ENCODE measurements at places on chromosomes 7 and 10.
A peak's percentile ranks its signal among the peaks of the same experiment; 100 is the strongest.

- peaks cover 46% of the 10 kb centered on the region for H3K4me1 ChIP-seq
- peaks cover 18% of the 10 kb centered on the region for H3K36me3 ChIP-seq
- H3K4me3 ChIP-seq: no peak overlapping the region
- H3K27ac ChIP-seq: no peak overlapping the region
These were observed 93.6 kb downstream of the VOPP1 start for GRCh38 chr7:55478700-55479099.

GRCh38 chr10:71564194-71564820 is 155.3 kb downstream of the C10orf105 start:
- no peak overlapping the region for H3K4me3 ChIP-seq
- H3K27ac ChIP-seq: no peak overlapping the region
- H3K36me3 ChIP-seq: no peaks in the 10 kb centered on the region
- H3K27me3 ChIP-seq: peaks cover 3% of the 10 kb centered on the region
- no peak for DNase-seq

GRCh38 chr10:63140077-63140476 is 6.9 kb downstream of the NRBF2 start:
- no peak overlapping the region for H3K27ac ChIP-seq
- no peak for DNase-seq
- H3K27me3 ChIP-seq: no peaks in the 10 kb centered on the region
- no peak overlapping the region for H3K4me3 ChIP-seq
- peaks cover 9% of the 10 kb centered on the region for H3K36me3 ChIP-seq

DNA sequence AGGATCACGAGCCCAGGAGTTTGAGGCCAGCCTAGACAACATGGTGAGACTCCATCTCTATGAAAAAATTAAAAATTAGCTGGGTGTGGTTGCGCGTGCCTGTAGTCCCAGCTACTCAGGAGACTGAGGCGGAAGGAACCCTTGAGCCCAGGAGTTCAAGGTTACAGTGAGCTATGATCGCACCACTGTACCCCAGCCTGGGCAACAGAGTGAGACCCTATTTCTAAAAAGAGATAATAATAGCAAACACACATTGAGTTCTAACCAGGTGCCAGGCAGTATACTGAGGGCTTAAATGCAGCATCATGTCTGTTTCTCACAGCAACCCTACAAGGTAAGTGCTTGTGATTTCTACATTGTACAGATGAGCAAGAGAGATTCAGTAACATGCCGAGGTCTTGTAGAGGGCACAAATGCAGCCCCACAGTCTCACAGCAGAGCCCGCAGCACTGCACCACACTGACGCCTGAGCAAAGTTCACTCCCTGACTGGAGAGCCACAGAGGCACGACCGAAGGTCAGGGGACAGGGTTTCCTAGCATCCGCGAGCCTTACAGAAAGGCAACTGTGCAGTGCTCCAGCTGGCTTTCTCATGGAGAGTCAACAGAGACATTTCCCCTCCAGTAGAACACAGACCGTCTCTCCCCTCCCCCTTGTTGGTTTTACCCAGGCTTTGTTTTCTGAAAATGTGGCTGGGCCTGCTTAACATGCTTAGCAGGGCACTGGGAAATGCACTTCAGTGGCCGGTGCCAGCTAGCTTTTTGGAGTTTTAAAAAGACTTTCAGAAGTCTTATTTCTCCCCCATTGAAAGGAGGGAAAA is 36.5 kb downstream of the PDSS1 start:
- H3K4me1 ChIP-seq: peaks cover 23% of the 10 kb centered on the region
- no peak overlapping the region for H3K4me3 ChIP-seq
- no peak for DNase-seq
- peaks cover 46% of the 10 kb centered on the region for H3K36me3 ChIP-seq

DNA sequence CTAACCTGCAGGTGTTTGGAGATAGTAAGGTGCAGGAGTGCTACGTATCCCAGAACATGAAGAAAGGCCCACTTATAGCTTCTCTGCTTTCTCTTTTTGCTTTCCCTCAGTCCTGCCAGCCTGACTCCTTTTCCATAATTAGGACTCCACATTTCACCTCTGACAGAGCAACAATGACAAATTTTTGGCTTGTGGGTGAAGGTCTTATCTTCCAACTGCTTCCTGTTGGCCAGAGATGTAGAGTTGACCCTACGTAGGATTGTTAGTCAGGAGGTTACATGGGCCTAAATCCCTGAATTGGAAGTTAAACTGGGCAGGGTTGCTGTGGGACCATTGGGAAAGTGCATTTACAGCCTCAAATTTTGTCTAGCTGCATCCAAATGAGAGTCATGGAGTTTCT is 21.3 kb downstream of the RP9 start:
- H3K4me1 ChIP-seq: no peaks in the 10 kb centered on the region
- no peak for DNase-seq
- H3K27ac ChIP-seq: no peak overlapping the region
- H3K36me3 ChIP-seq: peaks cover 3% of the 10 kb centered on the region
- H3K27me3 ChIP-seq: peaks cover 2% of the 10 kb centered on the region

DNA sequence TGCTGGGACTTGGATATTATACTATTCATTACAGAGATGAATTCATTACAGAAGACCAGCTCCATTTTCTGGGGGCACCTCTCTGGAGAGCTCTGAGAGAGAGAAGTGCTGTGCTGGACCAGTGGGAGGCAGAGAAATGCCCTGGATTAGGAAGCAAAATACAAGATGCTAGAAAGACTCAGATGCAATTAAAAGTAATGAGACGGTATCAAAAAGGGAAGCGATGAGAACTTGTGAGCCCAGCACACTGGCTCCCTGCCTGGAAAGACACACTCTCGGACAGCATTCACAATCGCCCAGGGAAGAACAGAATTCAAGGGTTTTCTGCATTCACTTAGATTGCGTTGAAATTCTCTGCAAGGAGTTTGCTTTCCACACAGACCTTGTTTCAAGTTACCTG is 3.5 kb upstream of the FRAT2 start:
- no peak for DNase-seq
- H3K36me3 ChIP-seq: peaks cover 6% of the 10 kb centered on the region
- H3K27me3 ChIP-seq: peaks cover 34% of the 10 kb centered on the region
- H3K27ac ChIP-seq: no peak overlapping the region
- H3K4me1 ChIP-seq: peaks cover 9% of the 10 kb centered on the region
- no peak overlapping the region for H3K4me3 ChIP-seq

DNA sequence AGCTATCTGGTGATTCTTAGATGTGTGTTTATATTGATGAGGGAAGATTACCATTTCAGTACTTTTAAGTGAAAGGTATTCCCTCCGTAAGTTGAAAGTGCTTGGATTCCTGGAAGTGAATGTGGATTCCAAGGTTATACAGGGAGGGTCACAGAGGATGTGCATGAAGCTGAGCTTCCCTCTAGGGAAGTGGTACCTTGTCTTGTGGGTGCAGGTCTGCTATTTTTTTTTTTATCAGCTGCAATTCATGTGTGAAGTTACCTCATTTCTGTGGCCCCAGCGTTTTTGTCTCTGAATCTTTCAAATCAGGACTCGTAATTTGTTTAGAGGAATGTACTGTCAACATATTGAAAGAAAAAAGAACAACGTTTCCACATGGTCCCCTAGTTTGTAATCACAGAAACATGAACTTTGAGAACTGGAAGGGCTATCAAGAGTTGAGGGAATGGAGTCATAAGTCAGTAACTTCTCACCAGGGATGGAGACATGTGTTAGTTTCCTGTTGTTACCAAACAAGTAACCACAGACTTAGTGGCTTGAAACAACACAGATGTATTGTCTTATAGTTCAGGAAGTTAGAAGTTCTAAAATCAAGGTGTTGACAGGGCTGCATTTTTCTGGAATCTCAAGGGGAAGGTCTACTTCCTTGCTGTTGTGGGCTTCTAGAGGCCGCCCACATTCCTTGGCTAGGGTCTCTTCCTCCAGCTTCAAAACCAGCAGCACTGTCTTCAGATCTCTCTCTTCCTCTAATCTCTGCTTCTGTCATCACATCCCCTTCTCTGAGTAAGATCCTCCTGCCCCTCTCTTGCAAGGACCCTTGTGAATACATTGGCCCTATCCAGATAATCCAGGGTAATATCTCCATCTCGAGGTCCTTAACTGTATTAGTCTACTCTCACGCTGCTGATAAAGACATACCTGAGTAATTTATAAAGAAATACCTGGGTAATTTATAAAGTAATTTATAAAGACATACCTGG is 64.4 kb downstream of the RAB18 start:
- peak overlapping the region; percentile 22 for H3K4me3 ChIP-seq
- no peaks in the 10 kb centered on the region for H3K36me3 ChIP-seq
- no peak overlapping the region for H3K27ac ChIP-seq
- peaks cover 8% of the 10 kb centered on the region for H3K27me3 ChIP-seq
- no peak for DNase-seq
